GM18507 (cell line): ENCODE measurements at places on chromosomes 3 and 15.

GRCh38 chr3:98433764-98434163 lies 29.2 kb upstream of the OR5K1 start:
- DNase-seq: no peak

DNA sequence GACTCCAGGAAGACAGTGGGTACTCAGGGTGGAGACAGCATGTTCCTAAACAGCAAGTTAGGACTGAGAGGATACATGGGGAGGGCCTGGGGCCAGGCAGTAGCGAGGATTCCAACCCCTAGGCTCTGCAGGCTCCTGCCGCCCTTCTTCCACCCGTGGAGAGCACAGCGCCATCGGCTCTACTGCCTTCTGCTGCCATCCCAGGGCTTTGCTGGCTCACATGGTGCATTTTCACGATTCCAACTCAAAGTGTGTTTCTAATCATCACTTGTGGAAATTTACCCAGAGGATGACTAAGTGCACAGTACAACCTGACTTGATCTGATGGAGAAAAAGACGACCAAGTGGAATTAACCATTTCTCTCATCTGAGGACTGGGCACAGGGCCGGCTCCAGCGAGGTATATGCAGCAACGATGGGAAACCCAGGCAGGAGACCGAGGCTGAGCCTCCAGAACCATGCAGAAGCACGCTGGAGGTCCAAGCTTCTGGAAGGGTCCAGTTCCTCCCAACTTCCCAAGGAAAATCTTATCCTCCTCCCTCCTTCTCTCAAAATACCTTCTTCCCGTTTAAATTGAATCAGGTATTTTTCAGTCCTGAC lies 104.6 kb downstream of the LRIG1 start:
- no peak for DNase-seq

- no peak for DNase-seq
Measured at GRCh38 chr3:64229903-64230302, 4.6 kb upstream of the PRICKLE2 start.

- DNase-seq: no peak
Measured at GRCh38 chr3:2036076-2036475, 62.6 kb upstream of the CNTN4 start.

GRCh38 chr3:188171682-188172467 lies 17.9 kb downstream of the LPP start:
- no peak for DNase-seq

- DNase-seq: no peak
Measured at GRCh38 chr15:45133561-45133920, 3.7 kb downstream of the DUOX1 start.

- DNase-seq: no peak
Measured at GRCh38 chr3:187403768-187404288, 35.6 kb downstream of the RTP4 start.

GRCh38 chr3:15409239-15409638 lies 18.1 kb downstream of the METTL6 start:
- DNase-seq: no peak

GRCh38 chr15:52351206-52351908 lies 55.8 kb upstream of the MYO5C start:
- DNase-seq: no peak

GRCh38 chr3:54845551-54845950 lies 82.3 kb downstream of the LRTM1 start:
- no peak for DNase-seq

- DNase-seq: no peak
Measured at GRCh38 chr3:10524799-10525301, 19.5 kb upstream of the ATP2B2 start.
